ENCODE measurements at places on chromosomes 5 and 9.

GRCh38 chr5:14217587-14217986 lies 74.4 kb downstream of the TRIO start:
- DNase-seq = peak; percentile 70

GRCh38 chr9:87494970-87495471 lies 2.6 kb upstream of the DAPK1 start:
- DNase-seq = no peak

- no peak for DNase-seq
Measured at GRCh38 chr9:124680049-124680448, 91.1 kb downstream of the NR6A1 start.

- no peak for DNase-seq
Measured at GRCh38 chr9:132364068-132364467, 9.3 kb upstream of the SETX start.

Data from large intestine (tissue), 12 donors.